HFFc6 (cell line): ENCODE measurements at places on chromosomes 7 and 10. TPM values are rescaled to one million over a fixed set of nuclear protein-coding genes. Genes with fewer than 3 reads are reported as not detected.

- no peaks in the 10 kb centered on the region for H3K36me3 ChIP-seq
- no peak overlapping the region for H3K27ac ChIP-seq
- H3K27me3 ChIP-seq, result peaks cover 10% of the 10 kb centered on the region; the same call in 1 of the 2 replicates
- no peak overlapping the region for H3K4me3 ChIP-seq
- no peaks in the 10 kb centered on the region for H3K4me1 ChIP-seq
- no peak for DNase-seq
Observed at GRCh38 chr7:39247576-39247975, 269.9 kb downstream of the POU6F2 start.

- H3K36me3 ChIP-seq, result peaks cover 13% of the 10 kb centered on the region
- no peaks in the 10 kb centered on the region for H3K27me3 ChIP-seq
- no peak for DNase-seq
- no peak overlapping the region for H3K4me3 ChIP-seq
Observed at GRCh38 chr7:92451645-92452044, 4.4 kb downstream of the GATAD1 start.

- peaks cover 75% of the 10 kb centered on the region for H3K4me1 ChIP-seq
- no peaks in the 10 kb centered on the region for H3K36me3 ChIP-seq
- no peak overlapping the region for H3K4me3 ChIP-seq
- no peak overlapping the region for H3K27ac ChIP-seq
- H3K27me3 ChIP-seq, result peaks cover 4% of the 10 kb centered on the region; the same call in 1 of the 2 replicates
- no peak for DNase-seq
Observed at GRCh38 chr10:24451325-24451820, 242.4 kb downstream of the KIAA1217 start.

DNA sequence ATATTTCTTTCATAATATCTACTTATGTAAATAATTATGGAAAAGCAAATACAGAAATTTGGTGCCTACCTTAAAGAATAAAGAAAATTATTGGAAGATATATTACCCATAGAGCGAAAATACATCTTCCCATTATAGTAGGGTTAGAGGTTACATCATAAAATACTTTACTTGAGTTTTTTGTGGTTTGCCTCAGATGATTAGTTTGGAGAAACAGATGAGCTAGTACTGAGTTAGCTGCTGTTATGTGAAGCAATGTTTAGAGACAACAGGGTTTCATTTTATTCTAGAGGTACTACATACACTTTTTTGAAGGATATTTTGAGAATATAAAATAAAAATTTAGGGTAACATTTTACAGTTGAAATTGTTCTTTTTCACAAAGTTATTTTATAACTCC, 2.9 kb upstream of the MLLT10 start:
- H3K27ac ChIP-seq, result no peak overlapping the region
- peaks cover 1% of the 10 kb centered on the region; the same call in 1 of the 2 replicates for H3K27me3 ChIP-seq
- H3K4me1 ChIP-seq, result peaks cover 51% of the 10 kb centered on the region
- no peaks in the 10 kb centered on the region for H3K36me3 ChIP-seq
- no peak overlapping the region for H3K4me3 ChIP-seq
- DNase-seq, result no peak

DNA sequence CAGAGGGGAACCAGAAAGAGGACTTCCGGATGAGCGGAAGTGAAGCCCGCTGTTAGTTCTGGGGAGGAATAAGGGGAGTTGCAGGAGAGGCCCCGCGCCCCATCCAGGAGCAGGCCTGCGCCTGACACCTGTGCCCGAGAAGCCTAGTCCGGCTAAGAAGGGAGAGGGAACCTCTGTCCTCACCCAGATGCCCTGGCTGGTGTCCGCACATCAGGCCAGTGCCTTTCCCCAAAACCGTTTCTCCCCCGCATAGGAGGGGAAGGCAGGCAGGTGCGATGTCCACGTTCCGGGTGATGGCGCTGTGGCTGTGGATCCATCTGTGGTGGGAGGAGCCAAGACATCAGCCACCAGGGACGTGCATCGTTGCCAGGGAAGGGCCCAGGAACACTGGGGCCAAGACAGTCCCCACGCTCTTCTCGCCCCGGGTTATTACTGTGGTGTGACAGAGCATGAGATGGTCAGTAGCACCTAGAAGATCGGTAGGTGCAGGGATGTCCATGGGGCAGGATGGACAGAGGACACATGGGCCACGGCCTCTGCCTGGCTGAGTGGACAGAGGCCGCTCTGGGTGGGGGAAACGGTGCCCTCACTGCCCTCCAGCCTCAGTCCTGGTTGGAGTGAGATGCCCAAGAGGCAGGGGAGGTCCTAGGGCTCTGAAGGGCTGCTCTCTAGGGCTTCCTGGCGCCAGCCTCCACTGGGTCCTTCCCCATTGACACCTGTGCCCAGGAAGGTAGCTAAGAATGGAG, 262.7 kb downstream of the CELF2 start:
- H3K27ac ChIP-seq, result no peak overlapping the region
- no peaks in the 10 kb centered on the region for H3K4me1 ChIP-seq
- no peak for DNase-seq
- no peak overlapping the region for H3K4me3 ChIP-seq
- H3K27me3 ChIP-seq, result peaks cover 9% of the 10 kb centered on the region; the same call in 1 of the 2 replicates

- no peak overlapping the region for H3K27ac ChIP-seq
- H3K36me3 ChIP-seq, result no peaks in the 10 kb centered on the region
- H3K4me1 ChIP-seq, result no peaks in the 10 kb centered on the region
- no peak for DNase-seq
- H3K4me3 ChIP-seq, result no peak overlapping the region
Observed at GRCh38 chr10:59611048-59611447, 98.6 kb downstream of the SLC16A9 start.

DNA sequence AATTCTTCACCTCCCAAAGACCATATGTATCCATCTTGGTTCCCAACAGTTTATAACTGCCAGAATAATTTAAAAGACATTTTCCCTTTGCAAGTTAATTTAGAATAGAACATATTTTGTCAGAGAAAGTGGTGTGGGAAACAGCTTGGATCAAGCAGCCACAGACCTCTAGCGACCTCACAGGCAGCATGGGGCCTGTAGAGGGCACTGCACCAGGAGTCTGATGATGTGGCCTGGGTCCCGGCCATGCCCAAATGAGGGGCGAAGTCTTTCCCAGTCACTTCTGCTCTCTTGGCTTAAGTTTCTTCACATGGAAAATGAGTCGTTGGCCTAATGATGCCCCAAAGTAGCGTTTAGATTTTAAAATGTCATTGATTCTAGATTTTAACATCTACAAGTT, 243.2 kb downstream of the SDK1 start:
- no peak for DNase-seq
- H3K4me1 ChIP-seq, result no peaks in the 10 kb centered on the region
- H3K27ac ChIP-seq, result no peak overlapping the region
- H3K36me3 ChIP-seq, result no peaks in the 10 kb centered on the region

GRCh38 chr7:95886501-95887090, 114.2 kb downstream of the DYNC1I1 start:
- no peak for DNase-seq
- H3K4me1 ChIP-seq, result no peaks in the 10 kb centered on the region
- H3K27me3 ChIP-seq, result no peaks in the 10 kb centered on the region; the same call in 1 of the 2 replicates
- no peak overlapping the region for H3K27ac ChIP-seq
- no peaks in the 10 kb centered on the region; the same call in 1 of the 2 replicates for H3K36me3 ChIP-seq

DNA sequence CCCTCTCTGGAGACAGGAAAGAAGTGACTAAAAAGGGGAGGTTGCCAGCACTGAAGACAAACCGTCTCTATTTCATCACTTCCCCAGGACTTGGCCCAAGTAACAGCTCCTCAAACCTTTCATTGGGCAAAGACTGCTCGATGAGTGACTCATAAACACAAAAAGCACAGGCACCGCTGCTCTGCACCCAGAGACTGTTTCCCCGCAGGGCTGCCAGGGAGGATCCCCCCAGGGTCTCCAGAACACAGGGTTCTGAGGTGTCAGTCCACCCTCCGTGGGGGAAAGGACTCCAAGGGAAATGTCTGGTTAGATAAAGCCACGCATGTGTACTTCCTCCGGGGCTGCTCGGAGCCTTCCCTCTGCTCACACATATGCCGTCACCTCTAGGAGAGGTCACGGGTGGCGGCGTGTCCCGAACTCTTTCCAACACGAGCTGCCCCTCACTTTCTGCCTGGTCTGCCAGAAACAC, 59.9 kb downstream of the INSIG1 start:
- no peak overlapping the region for H3K27ac ChIP-seq
- peak; percentile 72 for DNase-seq
- H3K36me3 ChIP-seq, result no peaks in the 10 kb centered on the region
- peaks cover 30% of the 10 kb centered on the region for H3K27me3 ChIP-seq

DNA sequence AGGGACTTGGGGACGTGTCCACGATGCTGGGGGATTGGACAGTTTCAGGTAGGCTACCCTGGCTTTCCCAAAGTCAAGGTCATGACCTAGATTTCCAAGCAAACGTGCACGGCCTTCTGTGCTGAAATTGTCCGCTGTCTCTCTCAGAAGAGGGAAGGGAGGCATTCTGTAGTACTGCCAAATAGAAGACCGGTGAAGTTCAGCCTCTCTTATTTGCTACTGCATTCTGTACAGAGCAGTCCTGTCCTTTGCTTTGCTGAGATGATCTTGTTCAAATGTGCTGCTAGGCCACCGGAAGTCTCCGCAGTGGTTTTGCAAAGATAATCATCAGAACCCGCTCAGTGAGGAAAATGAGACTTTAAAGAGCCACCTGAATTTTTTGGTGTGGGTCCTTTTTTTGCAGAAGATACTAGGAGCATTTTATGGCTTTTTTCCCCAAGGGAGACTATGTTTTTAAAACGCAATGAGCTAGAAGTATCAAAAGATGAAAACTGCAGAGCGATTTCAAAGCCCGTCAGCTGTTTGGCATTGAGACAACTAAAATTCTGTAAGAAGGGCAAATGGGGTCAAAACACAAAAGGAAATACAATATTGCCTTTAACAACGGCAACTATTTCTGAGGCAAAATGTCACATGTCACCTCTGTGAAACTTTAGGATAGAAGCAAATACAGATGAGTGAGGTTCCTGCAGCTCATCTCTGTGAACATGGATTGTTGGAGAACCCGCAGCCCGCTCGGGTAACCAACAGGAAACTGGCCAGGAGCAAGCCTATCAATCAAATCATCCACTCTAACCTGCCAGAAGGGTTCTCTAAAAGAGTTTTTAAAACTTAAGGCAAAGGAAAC, 1.3 kb upstream of the NMT2 start:
- DNase-seq, result no peak
- peak overlapping the region; percentile 43; the same call in 1 of the 2 replicates for H3K4me3 ChIP-seq
- H3K27me3 ChIP-seq, result peaks cover 4% of the 10 kb centered on the region; the same call in 1 of the 2 replicates

- H3K4me1 ChIP-seq, result peaks cover 7% of the 10 kb centered on the region
- 0 out of 2 replicates have a peak, but pooled peaks cover 9% of the 10 kb centered on the region for H3K36me3 ChIP-seq
Observed at GRCh38 chr7:79681454-79681853, 228.0 kb upstream of the MAGI2 start.

GRCh38 chr7:107111196-107111595, 57.6 kb upstream of the HBP1 start:
- no peaks in the 10 kb centered on the region; the same call in 1 of the 2 replicates for H3K27me3 ChIP-seq
- no peak overlapping the region for H3K27ac ChIP-seq
- H3K36me3 ChIP-seq, result no peaks in the 10 kb centered on the region
- H3K4me1 ChIP-seq, result peaks cover 14% of the 10 kb centered on the region

DNA sequence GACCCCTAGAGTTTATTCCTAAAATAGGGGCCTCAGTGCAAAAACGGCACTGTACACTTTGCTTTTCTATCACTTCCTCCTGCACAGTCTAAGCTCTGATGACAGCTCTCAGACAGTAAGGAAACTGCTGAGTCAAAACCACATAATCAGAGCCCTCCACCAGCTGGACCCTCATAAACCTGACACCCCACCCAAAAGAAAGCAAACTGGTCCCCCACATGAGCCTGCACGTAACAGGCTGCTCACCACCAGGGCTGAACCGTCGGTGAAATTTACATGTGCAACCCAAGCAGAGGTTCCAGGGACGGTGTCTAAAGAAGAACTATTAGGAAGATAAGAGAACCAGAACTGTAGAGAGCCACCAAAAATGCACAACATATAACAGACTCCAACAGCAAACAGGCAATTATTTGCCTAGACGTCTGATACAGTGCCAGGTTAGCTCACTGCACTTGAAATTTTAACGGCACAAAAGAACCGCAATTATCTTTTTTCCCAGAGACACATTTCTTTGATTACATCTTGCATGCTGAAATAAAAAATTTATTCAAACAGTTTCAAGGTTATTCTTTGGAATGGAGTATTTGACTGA, 19.6 kb downstream of the SGMS1 start:
- no peaks in the 10 kb centered on the region for H3K36me3 ChIP-seq
- peak overlapping the region; percentile 89 for H3K27ac ChIP-seq
- H3K4me3 ChIP-seq, result peak overlapping the region; percentile 81

GRCh38 chr10:11539191-11539868, 72.1 kb downstream of the USP6NL start:
- no peak overlapping the region for H3K4me3 ChIP-seq
- H3K36me3 ChIP-seq, result no peaks in the 10 kb centered on the region
- peak overlapping the region; percentile 8; the same call in 1 of the 2 replicates for H3K27ac ChIP-seq

DNA sequence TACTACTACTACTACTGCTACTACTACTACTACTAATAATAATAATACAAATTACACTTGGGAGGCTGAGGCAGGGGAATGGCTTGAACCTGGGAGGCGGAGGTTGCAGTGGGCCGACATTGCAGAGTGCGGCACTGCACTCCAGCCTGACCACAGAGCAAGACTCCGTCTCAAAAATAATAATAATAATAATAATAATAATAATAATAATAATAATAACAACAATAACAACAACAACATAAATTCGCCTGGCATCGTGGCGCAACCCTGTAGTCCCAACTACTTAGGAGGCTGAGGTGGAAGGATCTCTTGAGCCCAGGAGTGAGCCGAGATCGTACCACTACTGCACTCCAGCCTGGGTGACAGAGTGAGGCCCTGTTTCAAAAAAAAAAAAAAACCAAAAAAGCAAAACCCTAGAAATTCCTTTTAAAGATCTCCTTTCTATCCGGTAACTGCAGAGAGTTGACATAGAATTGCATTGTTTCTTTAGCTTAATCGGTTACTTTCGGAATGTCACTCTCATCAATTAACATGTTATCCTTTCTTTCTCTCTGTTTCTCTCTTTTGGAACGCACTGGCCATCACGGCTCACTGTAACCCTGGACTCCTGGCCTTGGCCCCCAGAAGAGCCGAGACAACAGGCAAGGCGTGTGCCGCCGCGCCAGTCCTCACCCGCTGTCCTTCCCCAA, 972 bp downstream of the PHYH start:
- peak overlapping the region; percentile 91 for H3K4me3 ChIP-seq
- H3K27ac ChIP-seq, result peak overlapping the region; percentile 92
- H3K4me1 ChIP-seq, result peaks cover 22% of the 10 kb centered on the region

- no peak overlapping the region for H3K27ac ChIP-seq
- no peak for DNase-seq
- H3K27me3 ChIP-seq, result no peaks in the 10 kb centered on the region
- H3K4me1 ChIP-seq, result no peaks in the 10 kb centered on the region
- H3K4me3 ChIP-seq, result no peak overlapping the region
Observed at GRCh38 chr7:124100190-124100589, 67.3 kb upstream of the TMEM229A start.

- H3K4me1 ChIP-seq, result peaks cover 10% of the 10 kb centered on the region; the same call in 1 of the 2 replicates
- H3K36me3 ChIP-seq, result no peaks in the 10 kb centered on the region
- no peak for DNase-seq
- peaks cover 2% of the 10 kb centered on the region for H3K27me3 ChIP-seq
- H3K4me3 ChIP-seq, result no peak overlapping the region
- H3K27ac ChIP-seq, result no peak overlapping the region
Observed at GRCh38 chr10:95505641-95506040, 55.5 kb downstream of the SORBS1 start.

The TAS2R41 gene
- total RNA-seq, result not detected in 3 replicates

The RSPH10B gene
- 0.13 TPM in 1 of 3 replicates, not detected in the others for total RNA-seq

The FAM237B gene
- not detected in 3 replicates for total RNA-seq

The VAX1 gene
- not detected in 3 replicates for total RNA-seq

The GIMAP6 gene
- total RNA-seq, result not detected in 3 replicates

The AKR1E2 gene
- 0.29 to 1.1 TPM (median 0.46 TPM) in 3 replicates for total RNA-seq

The CPEB3 gene
- total RNA-seq, result 0.82 to 1.1 TPM (median 1.0 TPM) in 3 replicates

The MYL10 gene
- total RNA-seq, result not detected in 3 replicates

The ANKRD1 gene
- total RNA-seq, result 5.6 to 15.8 TPM (median 14.0 TPM) in 3 replicates

The FLNC gene
- 538 to 542 TPM (median 540 TPM) in 3 replicates for total RNA-seq

The CPXM2 gene
- total RNA-seq, result not detected in 3 replicates

The CPA2 gene
- not detected in 3 replicates for total RNA-seq

The CDK6 gene
- total RNA-seq, result 55.7 to 78.7 TPM (median 72.7 TPM) in 3 replicates

The PVRIG gene
- 0.51 TPM in 1 of 3 replicates, not detected in the others for total RNA-seq
